ENCODE measurements at places on chromosomes 5 and 9.

DNA sequence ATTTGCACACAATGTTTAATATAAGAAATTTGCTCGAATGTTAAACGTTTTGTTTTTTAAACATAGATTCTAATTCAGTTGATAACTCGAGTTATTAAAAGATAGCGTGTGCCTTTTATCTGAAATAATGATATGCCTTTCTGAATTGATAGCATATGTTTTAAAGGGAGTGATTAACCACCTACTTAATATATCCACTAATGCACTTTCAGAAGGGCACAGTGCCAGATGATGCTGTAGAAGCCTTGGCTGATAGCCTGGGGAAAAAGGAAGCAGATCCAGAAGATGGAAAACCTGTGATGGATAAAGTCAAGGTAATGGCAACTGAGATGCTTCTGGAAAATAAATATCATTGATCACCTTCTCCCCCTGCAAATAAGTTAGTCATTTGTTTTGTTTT is 53.9 kb downstream of the ERAP1 start:
- no peak for DNase-seq

GRCh38 chr9:113542006-113542405 is 78.5 kb downstream of the RGS3 start:
- DNase-seq: no peak

DNA sequence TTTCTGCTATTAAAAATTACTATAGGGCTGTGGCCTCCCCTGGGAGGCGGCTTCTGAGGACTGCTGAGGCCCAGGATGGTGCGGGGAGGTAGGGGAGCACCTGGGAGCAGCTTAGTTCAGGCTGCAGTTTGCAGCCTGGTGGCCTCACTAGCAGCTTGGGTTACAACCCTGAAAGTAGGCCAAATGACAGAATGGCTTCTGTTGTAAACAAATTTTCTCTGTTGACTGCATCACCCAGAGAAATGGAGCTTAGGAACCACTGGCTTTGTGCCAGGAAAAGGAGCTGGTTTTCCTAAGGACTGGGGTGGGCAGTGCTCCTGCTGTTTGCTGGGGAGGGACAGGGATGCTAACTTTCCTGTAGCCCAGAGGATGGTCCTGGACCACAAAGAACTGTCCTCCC is 130.3 kb downstream of the ENTREP1 start:
- DNase-seq: no peak

DNA sequence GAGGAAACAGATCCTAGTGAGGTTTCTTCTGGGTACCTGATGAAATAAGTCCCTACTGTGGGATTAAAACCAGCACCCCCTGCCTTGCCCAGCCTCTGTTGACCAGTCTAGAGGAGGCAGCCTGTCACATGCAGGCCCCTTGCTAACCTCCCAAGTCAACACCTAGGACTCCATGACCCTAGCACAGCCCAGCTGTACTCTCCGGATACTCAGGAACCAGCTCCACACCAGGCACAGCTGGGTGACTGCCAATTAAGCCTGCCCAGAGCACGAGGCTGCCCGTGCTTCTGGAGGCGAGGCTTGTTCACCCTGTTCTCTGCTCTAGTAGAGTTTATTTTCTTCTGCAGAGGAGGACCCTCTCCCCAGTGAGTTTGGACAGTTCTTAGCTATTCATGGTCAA is 92.5 kb downstream of the SNX24 start:
- peak; percentile 25 for DNase-seq

- no peak for DNase-seq
These were observed 84.2 kb downstream of the AK8 start for GRCh38 chr9:132793606-132794580.

DNA sequence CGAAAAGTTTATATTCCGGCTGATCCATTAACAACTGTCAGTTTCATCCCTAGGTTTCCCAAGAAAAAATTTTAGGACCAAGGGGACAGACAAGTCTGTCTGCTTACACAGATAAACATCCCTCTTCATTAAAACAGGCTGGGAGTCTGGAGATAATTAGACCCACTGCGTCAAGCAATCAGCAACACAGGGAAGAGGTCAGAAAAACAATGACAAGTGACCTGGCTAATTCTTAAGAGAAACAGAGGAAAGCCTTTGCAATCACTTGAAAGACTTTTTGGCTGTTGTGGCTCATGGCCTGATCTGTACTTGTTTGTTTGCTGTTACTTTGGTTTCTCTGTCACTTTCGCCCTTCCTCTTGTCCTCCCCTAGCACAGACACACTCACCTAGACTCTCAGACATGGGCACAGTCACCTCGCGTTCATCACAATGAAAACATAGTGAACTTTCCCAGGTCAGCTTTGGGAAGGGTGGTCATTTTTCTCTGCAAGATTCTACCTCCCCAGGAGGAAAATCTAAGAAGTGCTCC is 2.9 kb upstream of the CCDC192 start:
- DNase-seq: no peak

DNA sequence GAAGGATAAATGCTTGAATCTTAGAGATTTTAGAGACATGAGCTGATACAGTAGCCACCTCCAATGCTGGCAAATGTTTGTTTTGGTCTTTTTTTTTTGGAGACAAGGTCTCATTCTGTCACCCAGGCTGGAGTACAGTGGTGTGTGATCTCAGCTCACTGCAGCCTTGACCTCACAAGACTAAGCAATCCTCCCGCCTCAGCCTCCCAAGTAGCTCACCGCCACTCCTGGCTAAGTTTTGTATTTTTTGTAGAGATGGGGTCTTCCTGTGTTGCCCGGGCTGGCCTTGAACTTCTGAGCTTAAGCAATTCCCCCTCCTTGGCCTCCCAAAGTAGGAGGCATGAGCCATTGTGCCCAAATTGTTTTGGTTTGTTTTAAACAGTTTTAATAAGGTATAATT is 6.8 kb upstream of the DOLPP1 start:
- no peak for DNase-seq

GRCh38 chr5:104702212-104702611 is 1139.6 kb upstream of the NUDT12 start:
- no peak for DNase-seq

- peak; percentile 71 for DNase-seq
These were observed 50.3 kb upstream of the AFAP1L1 start for GRCh38 chr5:149221326-149221725.

DNA sequence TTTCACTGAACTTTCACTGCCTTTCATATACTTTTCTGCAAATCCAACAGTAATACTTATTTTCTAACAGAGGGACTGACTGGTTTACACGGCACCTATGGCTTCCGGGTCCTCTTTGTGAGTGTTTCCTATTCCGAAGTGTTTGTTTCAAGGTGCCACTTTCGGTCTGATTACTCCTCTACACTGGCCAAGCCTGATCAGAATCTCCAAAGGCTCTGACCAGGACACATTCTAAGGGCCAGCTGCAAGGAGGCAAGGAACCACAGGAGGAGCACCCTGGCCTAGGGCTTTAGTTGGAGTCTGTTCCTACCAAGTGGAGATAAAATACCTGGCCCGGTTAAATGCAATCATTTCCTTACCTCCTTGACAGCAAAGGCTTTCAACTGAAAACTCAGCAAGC is 132.1 kb downstream of the GLIS3 start:
- no peak for DNase-seq

GRCh38 chr5:79983618-79984017 is 7.4 kb downstream of the MTX3 start:
- DNase-seq: no peak

DNA sequence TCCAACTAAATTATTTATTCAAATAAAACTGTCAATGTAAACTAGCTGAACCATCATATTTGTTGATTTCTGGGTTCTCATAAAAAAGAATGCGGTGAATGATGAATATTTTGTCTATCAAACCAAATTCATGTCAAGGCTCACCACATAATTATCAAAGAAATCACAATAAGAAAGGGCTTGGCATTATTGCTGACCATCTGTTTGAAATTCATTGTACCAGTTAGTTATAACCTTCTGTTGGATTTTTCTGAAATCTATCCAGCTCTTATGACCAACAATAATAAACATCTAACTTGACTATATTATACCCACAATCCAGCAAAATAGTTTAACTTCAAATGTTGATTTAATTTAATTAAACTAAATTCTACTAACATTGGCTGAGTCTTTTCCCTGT is 53.1 kb downstream of the GABRA1 start:
- no peak for DNase-seq

DNA sequence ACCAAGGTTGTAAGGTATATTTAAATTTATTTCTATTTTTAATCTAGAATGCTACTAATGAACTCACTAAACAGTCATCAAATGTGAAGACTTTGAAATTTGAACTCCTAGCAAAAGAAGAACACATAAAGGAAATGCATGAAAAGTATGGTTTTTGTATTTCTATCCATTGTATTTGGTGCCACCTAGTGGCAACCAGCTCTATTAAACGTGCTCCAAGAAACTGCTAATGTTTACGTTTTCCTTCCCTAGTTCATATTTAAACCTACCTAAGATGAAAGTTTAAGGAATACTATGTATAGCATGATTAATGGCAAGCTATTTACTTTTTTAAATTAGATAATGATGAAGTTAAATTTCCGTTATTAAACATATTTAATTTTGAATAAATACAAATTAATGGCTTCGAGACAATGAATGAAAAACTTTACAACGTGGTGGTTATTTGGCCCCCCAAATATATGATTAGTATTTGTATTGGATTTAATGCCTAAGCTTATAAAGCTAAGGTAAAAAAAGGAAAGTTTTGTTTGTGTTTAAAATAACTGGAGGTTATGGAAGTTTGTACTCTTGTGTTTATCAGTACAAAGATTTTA is 115.9 kb upstream of the SH3GL2 start:
- DNase-seq: peak; percentile 83

DNA sequence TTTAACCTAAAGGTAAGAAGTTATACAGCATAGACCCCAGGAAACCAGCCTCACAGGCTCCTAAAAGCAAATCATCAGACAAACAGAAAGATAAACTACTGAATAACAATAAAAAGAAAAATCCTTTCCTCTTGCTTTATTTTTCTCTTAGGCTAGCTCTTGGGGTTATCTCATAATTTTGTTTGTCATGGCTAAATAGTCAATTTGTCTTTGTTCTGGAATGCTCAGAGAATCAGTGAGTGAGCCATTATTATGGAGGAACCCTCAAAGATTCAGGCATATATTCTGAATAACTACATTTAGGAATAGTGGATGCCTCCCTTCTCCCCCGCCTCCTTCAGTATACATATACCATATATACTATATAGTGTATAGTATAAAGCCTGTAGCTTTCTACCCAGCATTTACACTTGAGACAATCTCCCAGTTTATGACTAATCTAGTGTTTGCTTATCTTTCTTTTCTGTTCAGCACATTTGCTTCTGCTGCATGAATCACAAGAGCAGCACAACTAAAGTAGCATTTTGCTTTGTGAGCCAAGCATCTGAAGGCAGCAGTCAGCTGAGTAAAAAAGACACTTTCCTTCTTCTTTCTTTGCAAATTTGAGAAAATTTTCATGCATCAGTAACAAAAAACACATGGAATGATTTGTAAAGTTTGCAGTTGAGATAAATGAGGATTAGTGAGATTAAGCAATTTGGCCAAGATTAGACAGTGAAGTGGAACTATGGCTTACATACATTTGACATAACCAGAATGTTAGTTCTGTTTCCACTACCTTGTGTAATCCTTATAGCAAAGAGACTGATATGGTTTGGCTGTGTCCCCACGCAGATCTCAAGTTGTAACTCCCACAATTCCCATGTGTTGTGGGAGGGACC is 45.3 kb upstream of the PPP3R2 start:
- DNase-seq: peak; percentile 41

DNA sequence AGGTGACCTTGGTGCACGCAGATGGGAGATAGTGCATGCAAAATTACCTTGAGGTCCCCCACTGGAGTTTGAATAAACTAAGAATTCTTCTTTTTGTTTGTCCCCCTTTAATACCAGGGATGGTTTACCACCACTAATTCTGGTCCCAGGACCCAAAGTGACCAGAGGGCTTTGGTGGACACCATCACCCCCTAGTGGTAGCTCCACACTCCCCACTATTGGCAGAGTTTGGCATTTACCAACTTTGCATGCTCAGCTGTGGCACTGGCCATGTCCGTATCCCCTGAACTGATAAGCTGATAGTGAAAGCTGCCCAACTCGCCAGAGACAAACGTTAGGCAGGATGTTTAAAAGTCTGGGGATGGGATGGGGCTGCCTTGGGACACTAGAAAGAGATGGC is 3.3 kb downstream of the ASTN2 start:
- DNase-seq: peak; percentile 42

DNA sequence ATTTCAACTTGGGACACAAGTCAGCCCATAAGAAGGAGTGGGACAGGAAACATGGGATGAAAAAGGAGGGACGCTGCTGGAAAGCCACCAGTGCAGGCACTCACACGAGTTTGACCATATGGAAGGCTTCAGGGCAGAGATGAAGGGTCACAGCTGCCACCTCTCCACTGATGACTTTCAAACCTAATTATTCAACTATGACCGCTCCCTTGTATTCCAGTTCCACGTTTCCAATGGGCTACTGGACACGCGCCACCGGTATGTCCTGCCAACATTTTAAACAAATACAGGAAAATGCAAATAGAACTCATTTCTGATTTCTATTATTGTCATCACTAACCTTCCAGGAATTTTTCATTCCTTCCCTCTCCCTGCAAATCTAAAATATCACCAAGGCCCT is 134.7 kb downstream of the SLC1A3 start:
- DNase-seq: no peak

DNA sequence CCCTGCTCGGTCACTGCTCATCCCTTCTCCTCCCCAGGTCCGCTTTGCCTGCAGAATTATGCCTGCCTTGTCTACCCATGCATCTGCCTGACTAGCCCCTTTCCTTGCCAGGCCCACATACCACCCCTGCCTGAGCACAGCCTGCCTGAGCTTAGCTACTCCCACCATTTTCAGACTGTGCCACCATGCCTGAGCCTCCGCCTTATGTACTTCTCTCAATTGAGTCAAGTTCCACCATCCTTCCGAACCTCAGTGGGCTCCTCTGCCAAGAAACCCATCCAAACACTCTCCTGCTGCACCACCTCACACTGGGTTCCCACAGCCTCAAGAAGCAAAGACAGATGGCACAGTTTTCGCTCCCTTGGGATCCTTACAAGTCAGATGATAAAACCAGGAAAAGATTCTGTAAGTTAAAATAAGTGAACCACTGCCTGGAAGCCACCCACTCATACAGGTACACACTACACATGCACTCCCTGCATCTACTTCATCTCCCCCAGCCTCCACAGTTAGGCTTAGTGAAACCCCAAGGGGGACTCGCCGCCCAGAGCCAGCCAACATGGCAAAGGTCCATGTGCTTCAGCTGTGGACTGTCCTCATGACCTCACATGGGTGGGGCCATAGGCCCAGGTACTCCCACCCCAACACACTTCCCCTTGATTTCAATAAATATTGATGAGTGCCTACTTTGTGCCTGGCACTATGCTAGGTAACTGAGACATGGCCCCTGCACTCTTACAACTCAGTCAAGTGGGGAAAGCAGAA is 23.1 kb downstream of the P4HA2 start:
- DNase-seq: no peak

DNA sequence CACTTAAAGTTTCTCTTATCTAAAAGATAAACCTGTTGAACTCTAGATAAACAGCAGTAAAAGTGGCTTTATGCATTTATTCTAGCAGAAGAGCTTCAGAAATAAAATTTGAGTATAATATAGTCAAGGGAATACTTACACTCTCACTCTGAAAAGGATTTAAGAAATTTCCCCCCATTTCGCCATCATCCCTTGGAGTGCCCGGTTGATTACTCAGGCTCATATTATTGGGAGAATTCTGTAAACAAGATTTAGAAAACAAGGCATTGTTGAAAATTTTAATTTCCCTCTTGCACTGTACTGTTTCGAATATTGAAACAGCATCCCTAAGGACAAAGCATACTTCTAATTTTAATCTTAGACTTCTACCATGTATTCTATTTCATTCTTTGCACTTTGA is 34.5 kb upstream of the ACOT12 start:
- no peak for DNase-seq

GRCh38 chr9:113990975-113991471 is 87.1 kb downstream of the AMBP start:
- DNase-seq: no peak

- no peak for DNase-seq
These were observed 190.7 kb downstream of the CD180 start for GRCh38 chr5:67005737-67006499.

Data from choroid plexus epithelial cell (primary cell).